ENCODE measurements at places on chromosomes 1 and 21.

DNA sequence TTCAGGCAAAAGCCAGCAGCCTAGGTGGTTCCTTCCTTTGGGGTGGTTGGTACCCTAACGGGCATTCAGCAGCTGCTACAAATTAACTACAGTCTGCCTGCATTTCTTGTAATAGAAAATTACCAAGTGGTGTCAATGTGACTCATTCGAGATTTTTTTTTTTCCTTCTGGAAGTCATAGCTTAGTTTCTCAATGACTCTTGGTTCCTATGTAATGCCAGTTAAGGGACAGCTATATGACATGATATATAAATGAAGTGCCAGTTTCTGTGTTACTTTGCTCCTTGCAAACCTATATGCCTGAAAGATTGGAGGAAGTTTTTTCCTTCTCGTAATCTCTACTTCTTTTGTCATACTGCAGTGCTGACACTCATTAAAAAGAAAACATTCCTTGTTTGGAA lies 2.6 kb downstream of the MGST3 start:
- DNase-seq: no peak

GRCh38 chr1:186999506-186999905 lies 170.8 kb downstream of the PLA2G4A start:
- no peak for DNase-seq

GRCh38 chr1:32695098-32695904 lies 7.3 kb downstream of the SYNC start:
- DNase-seq: no peak

GRCh38 chr1:153357853-153358690 lies at the start of gene S100A9:
S100A9 (plus strand) TSS chr1:153357854; CDS start chr1:153358284, 430 bp downstream.
- no peak for DNase-seq

DNA sequence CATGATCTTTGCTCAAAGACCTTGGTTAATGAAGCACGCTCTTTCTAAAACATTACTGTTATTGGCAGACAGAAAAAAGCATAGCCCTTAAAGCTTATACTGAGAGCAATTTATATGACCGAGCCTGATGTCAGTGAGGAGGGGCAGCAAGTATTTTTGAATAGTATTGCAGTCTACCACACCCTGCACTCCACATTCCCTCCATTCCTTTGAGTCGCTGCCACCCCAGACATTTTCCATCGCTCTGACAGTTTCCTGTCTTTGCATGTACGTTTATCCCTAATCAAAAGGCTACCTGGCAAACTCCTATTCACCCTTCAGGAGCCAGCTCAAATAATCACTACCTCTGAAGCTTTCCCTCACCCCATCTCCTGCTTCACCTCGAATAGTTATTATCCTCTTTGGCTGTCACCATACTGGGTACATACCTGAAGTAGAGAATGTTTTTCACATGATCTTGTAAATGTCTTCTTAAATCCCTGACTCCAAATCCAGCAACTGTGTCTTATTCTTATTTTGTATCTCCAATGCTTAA lies 5.5 kb upstream of the JUN start:
- DNase-seq: no peak

- no peak for DNase-seq
These were observed 159.9 kb upstream of the RUNX1 start for GRCh38 chr21:35208810-35209517.

DNA sequence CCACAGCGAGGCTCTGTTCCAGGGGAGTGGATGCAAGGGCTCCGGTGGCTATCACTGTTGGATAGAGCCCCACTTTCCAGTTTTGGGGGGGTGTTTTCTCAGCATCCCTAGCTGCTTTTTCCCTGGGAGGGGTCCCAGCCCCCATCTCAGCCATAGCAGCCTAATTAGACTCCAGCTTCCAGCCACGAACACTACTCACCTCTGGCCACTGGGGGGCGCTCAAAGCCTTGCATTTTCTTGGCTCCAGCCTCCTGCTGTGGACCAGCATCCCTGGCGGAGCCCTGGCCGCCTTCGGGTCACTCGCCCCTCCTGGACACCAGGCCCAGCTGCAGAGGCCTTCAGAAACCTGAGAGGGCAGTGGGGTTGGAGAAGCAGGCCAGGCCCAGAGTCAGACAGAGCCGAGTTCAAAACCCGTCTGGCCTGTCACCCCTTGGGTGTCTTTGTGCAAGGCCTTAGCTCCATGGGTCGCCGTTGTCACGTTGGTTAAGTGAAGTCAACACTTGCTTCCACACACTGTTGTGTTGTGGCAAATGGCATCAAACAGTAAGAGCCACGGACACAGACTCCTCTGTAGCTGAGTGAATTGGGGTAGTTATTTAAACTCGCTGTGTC lies 93.5 kb upstream of the ACTL8 start:
- peak; percentile 44 for DNase-seq

- peak; percentile 47 for DNase-seq
These were observed 2.9 kb downstream of the LMO4 start for GRCh38 chr1:87331365-87332241.

DNA sequence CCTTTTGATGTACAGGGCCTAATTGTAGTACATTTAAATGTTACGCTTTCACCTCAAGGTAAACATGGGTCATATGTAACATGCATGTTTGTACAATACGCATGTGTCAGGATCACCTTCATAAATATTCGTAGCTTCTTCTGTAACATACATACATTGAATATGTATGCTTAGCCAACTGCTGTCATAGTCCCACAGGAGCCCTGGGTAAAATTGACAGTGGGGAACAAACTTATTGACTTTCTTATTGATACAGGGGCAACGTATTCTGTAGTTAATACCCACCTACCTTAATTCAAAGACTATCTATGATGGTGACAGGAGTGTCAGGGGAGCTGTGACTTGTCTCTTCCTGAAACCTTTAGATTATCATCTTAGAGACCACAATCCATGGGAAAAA lies 3.7 kb upstream of the REN start:
- DNase-seq: no peak

- DNase-seq: no peak
These were observed 60.8 kb downstream of the FAM163A start for GRCh38 chr1:179803918-179804317.

GRCh38 chr1:87202922-87203655 lies 125.6 kb upstream of the LMO4 start:
- no peak for DNase-seq

All from stimulated activated CD4-positive, alpha-beta T cell treated with anti-CD3 and anti-CD28 coated beads, Interleukin-12 subunit alpha, Interleukin-12 subunit beta, amount 100 ng/mL, for 4 hours (primary cell).